ENCODE measurements at places on chromosomes 4 and X.

DNA sequence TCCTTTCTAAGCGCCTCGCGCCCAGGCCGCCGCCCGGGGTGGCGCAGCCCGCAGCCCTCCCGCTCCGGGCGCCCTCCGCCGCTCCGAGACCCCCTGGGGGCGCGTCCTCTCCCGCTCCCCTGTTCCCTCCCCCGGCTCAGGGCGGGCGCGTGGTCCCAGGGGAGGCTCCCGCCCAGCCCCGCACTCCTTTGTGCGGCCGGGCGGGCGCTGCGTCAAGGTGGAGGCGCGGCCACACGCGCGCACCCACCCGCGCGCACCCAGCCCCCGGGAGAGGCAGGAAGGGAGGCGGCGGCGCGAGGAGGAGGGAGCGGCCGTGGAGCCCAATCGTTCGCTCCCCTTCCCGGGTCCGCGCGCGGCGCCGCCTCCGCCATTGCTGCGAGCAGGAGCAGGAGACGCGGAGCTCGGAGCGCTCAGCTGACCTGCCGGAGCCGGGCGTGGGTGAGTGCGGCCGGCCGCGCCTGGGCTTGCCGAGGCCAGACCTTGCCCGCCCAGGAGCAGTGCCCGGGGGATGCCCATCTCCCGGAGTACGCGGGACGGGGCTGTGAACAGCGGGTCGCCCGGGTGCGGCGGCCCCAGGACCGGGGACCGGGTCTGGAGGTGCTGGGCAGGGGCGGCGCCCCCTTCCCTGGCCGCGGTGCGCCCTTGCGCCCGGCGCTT lies at the start of gene NSG1:
Gene NSG1 (plus strand): TSS at position 367 of the 657 bp plus-strand sequence. CDS start 528 bp downstream, outside the sequence.
- peak; percentile 33 for DNase-seq

DNA sequence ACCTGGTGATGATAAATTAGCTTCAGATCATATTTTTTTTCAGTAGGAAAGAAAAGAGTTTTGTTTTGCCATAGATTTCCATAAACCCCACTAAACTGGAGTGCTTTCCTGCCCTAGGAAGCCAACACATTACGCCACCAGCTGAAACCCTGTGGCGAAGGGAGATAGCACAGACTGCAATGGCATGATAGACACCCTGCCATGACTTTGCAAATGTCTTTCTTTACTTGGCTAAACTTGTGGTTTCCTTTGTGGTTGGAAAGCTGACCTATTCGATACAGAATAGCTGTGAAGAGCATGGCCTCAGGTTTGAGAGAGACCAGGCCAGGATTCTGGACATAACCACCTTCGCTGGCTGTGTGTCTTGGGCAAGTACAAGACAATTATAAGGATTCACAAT lies 19.1 kb downstream of the MFAP3L start:
- no peak for DNase-seq

DNA sequence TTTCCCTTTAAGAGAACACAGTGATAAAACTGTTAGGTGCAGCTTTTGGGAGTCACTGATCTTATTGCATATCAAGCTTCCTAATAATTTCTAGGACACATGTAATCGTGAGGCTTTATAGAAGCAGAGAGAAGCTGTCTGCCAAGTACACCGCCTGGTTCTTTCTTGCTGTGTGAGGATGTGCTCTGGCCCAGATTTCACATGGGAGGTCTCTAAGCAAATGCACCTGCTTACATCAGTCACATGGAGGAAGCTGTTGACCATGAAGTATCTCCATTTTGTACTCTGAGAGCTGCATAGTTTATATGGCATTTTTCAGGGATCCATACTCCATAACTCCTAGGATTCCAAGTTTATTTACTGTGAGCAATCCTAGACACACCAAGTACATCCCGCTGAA lies 37.1 kb downstream of the RGS12 start:
- no peak for DNase-seq

GRCh38 chr4:16006771-16007446 lies 43.9 kb upstream of the FGFBP2 start:
- DNase-seq: no peak

GRCh38 chr4:26005764-26006163 lies 91.7 kb downstream of the SMIM20 start:
- no peak for DNase-seq

DNA sequence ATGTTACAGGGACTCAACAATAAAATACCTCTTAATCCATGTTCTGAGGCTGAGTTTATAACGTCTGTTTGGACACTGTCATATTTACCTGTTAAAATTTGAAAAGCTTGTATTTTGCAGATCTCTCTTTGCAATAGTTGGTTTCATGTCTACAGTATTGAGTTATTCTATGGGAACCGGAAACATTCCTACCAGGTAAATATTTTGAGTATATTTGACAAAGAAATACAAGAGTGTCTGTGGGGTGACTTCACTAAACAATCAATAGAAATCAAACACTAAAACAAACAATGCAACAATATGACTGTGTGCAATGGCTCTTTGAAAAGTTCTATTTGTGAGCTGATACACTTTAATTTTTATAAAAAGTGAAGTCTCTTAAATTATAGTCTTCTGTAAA lies 47.7 kb upstream of the CXCL8 start:
- no peak for DNase-seq

DNA sequence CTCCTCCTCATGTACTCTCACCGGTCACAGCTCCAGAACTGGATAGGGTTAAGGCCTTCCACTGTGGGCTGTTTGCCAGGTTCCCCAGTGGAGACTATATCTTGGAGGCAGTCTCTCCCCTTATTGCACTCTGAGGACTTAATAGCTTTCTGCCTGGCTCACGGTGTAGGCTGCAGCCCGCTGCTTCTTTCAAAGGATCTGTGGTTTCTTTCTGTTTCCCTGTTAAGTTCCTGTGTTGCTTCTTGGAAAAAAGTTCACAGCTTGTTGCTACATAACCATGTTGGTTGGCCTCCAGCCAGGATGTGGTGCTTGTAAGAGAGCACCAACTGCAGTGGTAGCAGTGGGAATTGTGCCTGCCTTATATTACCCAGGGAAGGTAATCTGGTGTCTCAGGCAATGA lies 24.9 kb upstream of the ZDHHC15 start:
- no peak for DNase-seq

GRCh38 chr4:151584101-151584500 lies 175.1 kb downstream of the FHIP1A start:
- DNase-seq: no peak

DNA sequence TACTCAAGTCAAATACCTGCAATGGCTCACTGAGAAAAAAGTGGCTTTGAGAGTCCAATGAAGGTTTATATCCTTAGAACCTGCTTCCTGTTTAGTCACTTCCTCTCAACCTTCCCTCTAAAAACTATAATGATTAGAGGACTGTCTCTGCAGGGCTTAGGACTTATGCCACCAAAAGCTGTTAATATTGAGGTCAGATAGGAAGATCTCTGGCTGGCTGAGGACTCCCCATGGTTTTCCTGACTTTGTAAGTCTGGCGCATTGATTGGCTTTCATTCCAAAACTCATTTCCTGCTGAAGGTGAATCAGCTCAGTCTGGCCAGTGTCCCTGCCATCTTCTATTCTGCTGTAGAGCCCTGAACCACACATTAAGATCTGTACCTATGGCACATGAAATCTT lies 140.9 kb upstream of the ANK2 start:
- no peak for DNase-seq

- DNase-seq: no peak
Observed at GRCh38 chrX:48665991-48666390, 17.6 kb upstream of the WAS start.

DNA sequence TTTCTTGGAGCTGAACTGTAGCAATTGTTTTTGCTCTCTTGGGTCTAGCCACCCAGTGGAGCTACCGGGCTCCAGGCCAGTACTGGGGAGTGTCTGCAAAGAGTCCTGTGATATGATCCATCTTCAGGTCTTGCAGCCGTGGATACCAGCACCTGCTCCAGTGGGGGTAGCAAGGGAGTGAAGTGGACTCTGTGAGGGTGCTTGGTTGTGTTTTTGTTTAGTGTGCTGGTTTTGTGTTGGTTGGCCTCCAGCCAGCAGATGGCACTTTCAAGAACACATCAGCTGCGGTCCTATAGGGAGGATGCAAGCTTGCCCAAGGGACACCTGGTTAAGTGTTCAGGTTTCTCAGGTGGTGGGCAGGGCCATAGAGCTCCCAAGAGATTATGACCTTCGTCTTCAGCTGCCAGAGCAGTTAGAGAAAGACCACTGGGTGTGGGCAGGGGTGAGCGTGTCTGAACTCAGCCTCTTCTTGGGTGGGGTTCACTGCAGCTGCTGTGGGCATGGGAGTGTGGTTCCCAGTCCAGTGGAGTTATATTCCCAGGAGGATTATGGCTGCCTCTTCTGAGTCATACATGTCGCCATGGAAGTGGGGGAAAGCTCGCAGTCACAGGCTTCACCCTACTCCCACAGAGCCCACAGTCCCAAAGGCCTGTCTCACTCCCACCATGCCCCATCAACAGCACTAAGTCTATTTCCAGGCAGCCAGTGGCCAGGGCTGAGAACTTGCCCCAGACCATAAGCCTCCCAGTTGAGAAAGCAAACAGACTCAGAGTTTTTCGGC lies 811.6 kb downstream of the GLUD2 start:
- no peak for DNase-seq

GRCh38 chrX:44908153-44908552 lies 35.2 kb downstream of the KDM6A start:
- no peak for DNase-seq

DNA sequence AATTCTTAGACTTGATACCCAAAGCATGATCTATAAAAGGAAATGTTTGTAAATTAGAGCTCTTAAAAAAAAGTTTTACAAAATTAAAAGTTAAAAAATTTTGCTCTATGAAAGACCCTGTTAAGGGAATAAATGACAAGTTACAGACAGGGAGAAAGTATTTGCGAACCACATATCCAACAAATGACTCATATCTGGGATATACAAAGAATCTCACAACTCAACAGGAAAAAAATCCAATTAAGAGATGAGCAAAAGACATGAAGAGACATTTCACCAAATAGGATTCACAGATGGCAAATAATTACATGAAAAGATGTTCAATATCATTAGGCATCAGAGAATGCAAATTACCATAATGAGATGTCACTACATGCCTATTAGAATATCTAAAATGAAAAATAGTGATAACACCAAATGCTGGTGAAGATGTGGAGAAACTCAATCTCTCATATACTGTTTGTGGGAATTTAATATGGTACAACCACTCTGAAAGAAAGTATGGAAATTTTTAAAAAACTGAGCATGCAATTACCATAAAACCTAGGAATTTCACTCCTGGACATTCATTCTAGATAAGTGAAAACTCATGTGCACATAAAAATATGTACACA lies 100.8 kb upstream of the EOLA2 start:
- DNase-seq: no peak

GRCh38 chr4:83180431-83180968 lies 66.0 kb upstream of the PLAC8 start:
- DNase-seq: no peak

GRCh38 chr4:41535911-41536371 lies 2.0 kb upstream of the LIMCH1 start:
- DNase-seq: no peak

DNA sequence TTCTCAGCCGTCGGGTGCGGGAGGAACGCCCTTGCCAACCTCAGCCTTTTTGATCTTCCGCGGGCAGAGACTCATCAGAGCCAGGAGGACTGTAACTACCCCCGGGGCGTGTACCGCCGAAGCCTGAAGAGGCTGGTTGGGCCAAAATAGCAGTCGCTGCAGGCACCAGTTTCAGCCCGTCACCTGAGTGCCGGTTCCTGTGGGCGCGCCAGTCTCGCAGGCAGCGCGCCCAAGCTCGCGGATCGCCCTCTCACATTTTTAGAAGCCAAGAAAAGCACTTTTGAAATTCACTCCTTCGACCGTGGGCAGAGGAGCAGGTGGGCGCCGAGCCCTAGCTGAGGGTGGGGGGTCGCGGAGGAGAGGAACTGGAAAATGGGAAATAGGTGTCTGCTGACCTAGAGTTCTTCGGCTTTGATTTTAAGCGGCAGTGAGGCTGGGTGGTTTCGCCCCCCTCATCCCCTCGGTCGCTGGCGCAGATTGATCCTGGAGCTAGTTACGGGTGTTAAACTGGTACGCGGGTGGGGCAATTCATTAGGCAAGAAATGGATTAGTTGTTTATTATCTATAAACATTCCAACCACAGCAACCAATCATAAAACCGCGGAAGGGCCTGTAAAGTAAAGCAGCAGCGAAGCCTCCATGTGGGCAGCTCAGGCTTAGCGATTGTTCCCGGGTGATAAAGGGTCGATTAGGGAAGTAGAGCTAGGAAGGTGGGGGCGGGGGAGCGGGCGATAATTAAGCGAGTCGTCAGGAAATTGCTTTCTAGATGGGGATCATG lies 69.2 kb downstream of the FBXO8 start:
- DNase-seq: no peak

GRCh38 chr4:184513802-184514120 lies 39.4 kb upstream of the IRF2 start:
- no peak for DNase-seq

DNA sequence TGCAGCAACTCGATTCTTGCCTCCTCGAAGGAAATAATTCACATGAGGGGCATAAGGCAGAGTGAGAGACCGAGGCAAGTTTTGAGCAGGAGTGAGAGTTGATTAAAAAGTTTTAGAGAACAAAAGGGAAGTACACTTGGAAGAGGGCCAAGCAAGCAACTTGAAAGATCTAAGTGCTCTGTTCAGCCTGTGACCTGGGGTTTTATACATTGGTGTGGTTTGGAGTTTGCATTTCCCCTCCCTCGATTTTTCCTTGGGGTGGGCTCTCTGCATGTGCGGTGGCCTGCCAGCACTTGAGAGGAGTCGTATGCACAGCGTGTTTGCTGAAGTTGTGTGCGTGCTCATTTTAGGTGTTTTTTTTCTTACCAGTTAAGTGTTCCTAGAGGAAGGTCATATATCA lies 356.4 kb downstream of the KLHL4 start:
- no peak for DNase-seq
